ENCODE measurements at places on chromosomes 4 and X. TPM values are rescaled to one million over a fixed set of nuclear protein-coding genes. Genes with fewer than 3 reads are reported as not detected.

The NBDY gene
- total RNA-seq: 64.2 TPM

The DCK gene
- 15.5 TPM for total RNA-seq

The FRAS1 gene
- 78.3 TPM for total RNA-seq

The CLGN gene
- total RNA-seq: 4.6 TPM

The TET2 gene
- total RNA-seq: 9.6 TPM

The ANKRD37 gene
- 0.34 TPM for total RNA-seq

The SSX2 gene
- total RNA-seq: not detected

The F11 gene
- not detected for total RNA-seq

The ADH1B gene
- total RNA-seq: not detected

Data from endodermal cell (in vitro differentiated cells).